ENCODE measurements at places on chromosomes 16 and 17.

DNA sequence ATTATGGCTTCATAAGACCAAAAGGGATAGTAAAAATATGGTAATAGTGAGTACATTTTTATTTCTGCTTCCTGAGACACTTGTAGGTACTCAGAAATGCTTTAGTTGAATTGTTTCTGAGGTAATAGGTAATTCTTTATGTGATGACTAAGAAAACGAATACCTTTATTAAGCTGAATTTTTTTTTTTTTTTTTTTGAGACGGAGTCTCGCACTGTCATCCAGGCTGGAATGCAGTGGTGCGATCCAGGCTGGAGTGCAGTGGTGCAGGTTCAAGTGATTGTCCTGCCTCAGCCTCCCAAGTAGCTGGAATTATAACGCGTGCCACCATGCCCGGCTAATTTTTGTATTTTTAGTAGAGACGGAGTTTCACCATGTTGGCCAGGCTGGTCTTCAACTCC, 1.9 kb downstream of the RAD51C start:
- no peak for DNase-seq

DNA sequence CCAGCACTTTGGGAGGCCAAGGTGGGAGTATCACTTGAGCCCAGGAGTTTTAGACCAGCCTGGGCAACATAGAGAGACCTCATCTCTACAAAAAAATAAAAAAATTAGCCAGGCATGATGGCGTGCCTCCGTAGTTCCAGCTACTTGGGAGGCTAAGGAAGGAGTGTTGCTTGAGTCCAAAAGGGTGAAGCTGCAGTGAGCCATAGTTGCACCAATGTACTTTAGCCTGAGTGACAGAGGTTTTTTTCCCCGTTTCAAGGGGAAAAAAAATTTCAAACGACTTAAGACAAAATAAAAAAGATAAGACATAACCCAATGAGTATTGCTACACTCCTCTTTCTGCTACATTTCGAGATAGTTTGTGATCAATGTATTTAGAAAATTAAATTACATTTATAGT, 6.8 kb downstream of the DHX8 start:
- no peak for DNase-seq

- DNase-seq = no peak
Measured at GRCh38 chr17:73058022-73058421, 34.5 kb downstream of the SLC39A11 start.

GRCh38 chr16:69618307-69618706, 52.5 kb downstream of the NFAT5 start:
- peak; percentile 13 for DNase-seq

DNA sequence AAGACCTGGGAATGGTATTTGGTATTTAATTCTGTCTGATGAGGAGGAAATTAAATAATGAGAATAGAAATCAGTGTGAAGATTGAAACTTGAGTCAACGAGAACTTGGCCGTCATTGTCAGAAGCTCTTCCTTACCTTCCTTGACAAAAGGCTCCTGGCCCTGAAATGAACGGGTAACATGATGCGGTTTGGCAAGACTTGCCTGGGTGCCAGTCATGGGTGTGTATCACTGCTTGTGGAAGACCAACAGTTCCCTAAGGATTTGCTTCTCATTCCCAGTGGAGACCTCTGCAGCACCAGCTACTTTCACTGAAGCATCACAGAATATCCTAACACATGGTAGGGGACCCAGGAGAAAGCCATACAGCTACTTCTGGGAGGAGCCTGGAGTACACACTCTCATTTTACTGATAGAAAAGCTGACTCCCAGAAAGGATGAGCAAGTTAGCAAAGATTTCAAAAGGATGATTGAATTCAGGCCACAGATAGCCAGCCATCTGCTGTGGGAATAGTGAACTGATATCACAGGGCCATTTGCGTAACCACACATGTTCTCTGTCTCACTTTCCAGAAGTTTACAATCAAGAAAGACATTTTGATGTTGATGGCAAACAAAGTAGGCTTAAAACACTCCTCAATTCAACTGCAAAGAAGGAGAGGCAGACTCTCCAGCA, 258.1 kb upstream of the SALL1 start:
- DNase-seq = peak; percentile 43

- no peak for DNase-seq
Measured at GRCh38 chr17:40538019-40538935, 27.0 kb downstream of the CCR7 start.

GRCh38 chr16:50956637-50957036, 194.4 kb downstream of the SALL1 start:
- no peak for DNase-seq

DNA sequence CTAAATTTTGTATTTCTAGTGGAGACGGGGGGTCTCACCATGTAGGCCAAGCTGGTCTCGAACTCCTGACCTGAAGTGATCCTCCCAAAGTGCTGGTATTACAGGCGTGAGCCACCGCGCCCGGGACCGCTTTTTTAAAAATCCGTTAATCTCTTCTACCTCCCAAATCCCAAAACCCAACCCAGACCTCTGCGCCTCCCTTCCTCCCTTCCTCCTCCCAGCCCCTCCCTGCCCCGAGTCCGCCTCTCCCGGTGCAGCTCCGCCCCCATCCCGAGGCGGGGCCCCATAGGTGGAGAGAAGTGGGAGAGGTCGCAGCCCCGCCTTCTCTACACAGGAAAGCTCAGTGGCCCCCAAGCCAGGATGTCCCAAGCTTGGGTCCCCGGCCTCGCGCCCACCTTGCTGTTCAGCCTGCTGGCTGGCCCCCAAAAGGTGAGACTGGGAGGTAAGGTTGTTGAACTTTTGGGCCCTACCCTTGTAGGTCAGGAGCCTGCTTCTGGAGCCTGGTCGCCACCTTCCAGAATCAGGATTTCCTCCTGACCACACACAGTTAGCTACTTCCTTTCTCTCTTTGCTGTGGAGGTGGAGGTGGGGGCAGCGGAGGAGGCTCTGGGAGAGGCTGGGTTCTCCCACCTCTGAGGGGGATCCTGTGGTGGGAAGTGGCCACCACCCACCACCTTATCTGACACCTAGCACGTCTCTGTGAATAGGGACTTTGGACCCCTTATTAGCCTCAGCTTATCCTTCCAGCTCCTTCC, at the start of gene TMEM92:
Gene TMEM92 (plus strand): TSS at position 325 of the 755 bp plus-strand sequence. CDS start 36 bp downstream, at position 361.
- DNase-seq = no peak

DNA sequence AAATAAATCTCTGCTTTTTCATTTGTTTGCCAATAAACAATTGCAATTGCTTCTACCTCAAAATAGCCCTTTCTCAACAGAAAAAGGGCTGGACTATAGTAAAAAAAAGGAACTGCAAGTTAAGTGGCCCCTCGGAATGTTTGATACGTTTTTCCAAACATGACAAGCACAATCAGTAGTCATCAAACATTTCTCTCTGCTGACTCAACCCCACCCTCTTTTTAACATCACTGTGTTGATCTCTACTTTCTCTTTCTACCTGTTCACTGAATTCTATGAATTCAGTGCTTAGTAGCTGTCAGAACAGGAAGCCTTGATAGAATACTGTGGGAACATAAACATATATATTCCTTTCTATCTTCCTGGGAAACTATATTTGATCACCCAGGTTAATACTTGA, 116.5 kb upstream of the AXIN2 start:
- DNase-seq = peak; percentile 20

- DNase-seq = peak; percentile 89
Measured at GRCh38 chr17:43021741-43022512, at the start of gene VAT1. VAT1 (minus strand) TSS chr17:43022385; CDS start chr17:43022322, 63 bp downstream.

GRCh38 chr17:8700546-8700945, 44.1 kb downstream of the CCDC42 start:
- no peak for DNase-seq

- no peak for DNase-seq
Measured at GRCh38 chr17:76868669-76869495, 678 bp downstream of the MGAT5B start.

DNA sequence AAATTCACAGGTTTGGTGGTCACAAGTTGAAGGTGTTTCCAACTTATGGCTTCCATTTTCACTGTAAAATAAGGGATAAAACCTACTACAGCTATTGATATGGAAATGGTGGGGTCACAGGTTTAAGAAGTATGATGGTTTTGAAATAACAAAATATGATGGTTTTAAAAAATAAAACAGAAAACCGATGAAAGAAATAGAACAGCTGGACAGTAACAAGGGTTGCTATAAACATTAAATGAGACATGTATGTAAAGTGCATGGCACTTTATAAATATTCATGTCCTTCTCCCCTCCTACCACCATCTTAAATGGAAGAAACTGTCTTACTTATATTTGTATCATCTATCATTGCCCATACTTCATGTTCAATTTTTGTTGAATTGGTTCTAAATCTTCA, 31.3 kb downstream of the ASPA start:
- DNase-seq = no peak

- DNase-seq = no peak
Measured at GRCh38 chr16:72112452-72112792, 18.8 kb downstream of the DHX38 start.

DNA sequence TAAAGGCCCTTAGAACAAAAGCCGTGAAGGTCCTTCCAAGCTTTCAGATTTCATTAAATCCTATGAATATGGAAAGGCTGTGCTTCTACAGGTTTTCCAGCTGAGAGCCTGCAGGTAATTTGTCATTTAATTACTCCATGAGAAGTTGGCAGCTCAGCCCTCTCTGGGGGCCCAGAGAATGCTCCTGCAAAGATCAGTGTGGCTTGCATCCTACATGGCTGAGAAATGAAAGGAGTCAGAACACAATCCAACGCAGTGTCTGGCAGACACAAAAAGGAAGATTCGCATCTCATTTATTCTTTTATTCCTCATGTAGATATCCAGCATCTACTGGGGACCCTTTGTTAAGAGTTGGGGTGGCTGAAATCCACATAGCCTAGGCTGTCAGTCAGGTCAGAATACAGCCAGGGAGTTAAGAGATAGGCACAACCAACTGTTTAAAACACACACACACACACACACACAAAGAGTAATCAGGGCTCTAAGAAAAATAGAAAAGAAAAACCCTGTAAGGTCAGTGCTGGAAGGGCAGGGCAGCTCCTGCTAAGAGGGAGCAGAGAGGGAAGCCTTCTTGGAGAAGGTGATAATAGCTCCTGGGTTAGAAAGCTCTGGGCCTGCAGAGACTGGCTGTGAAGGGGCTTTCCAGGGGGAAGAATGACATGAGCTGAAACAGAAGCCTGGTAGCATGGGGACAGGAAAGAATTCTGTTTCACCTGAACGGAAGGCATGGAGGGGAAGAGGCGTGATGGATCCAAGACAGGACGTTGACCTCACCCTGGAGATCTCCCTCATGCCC, 46.9 kb upstream of the WSCD1 start:
- DNase-seq = no peak

DNA sequence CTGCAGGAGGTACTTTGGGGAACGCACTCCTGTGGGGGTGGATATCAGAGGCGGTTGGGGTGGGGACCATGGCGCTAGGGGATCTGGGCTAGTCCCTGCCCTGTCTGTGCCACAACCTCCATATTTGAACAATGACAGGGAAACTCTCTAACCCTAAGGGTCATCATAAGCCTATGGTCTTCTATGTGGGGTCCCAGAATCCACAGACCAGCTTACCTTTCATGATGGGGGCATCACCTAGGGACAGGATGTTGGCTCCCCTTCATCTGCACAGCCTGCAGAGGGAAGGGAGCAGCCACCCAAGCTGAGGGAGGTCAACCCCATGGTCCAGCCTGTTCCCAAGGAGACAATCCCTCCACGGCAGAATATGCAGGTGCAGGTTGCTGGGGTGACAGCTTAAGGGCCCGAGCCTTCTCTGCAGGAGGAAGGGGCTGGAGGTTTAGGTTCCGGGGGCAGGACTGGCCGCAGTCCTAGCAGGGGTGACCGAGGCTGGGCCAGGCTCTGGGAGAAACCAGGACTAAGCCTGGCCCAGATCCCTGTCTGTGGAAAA, 1.7 kb downstream of the ORAI3 start:
- DNase-seq = no peak

GRCh38 chr17:27242951-27243350, 51.0 kb upstream of the WSB1 start:
- no peak for DNase-seq

- DNase-seq = no peak
Measured at GRCh38 chr17:72363089-72363610, 242.3 kb downstream of the SOX9 start.

- no peak for DNase-seq
Measured at GRCh38 chr16:19284207-19284606, 1.3 kb upstream of the CLEC19A start.

- DNase-seq = peak; percentile 71
Measured at GRCh38 chr17:73071066-73071999, 21.2 kb downstream of the SLC39A11 start.

DNA sequence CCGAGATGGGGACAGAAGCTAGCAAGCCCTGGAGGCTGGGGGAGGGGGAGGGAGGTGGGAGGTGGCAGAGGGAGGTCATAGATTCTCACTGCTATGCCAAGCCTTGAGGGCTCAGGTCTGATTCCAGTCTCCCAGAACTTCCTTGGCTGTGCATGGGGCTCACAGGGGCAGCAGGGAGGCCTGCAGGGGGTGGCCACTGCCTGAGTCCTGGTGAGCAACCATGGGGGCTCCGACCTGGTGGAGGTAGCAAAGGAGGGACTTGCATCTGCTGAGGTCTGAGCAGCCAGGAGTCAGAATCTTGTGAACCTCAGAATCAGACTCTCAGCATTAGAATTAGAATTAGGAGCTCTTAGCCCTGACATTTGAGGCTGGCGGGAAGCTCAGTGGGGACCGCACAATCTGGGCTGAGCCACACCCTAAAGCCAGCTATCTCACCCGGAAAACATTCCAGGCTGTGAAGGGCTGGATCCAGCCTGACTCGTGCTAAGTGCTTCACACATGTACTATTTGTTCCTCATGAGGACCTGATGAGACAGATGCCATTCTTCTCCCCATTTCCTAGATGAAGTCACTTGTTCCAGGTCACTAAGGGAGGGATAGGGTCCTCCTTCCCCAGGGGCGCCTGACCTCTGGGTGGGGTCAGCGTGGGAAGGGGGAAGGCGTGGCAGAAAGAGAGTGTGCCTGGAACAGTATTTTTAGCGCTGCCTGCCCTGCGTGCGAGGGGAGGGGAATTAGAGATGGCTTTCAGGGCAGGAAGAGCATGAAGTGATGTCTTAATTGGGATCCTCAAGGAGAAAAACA, 17.3 kb upstream of the KCNJ12 start:
- DNase-seq = peak; percentile 69

DNA sequence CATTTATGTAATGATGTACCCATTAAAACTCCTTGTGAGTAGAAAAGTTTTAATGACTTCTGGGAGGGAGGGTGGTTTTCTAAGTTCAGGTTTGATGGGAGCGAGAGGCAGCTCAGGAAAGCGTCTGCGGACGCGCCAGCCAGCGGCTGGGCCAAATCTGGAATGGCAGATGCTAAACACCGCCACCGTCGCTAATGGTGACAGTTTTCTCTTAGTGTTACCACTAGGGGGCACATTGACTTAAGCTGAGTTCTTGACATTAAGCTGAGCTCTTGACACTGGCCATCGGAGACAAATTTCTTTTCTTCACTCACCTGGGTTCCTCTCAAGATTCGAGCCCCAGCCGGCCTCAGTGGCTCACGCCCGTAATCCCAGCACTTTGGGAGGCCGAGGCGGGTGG, 6.7 kb downstream of the TRPV1 start:
- DNase-seq = no peak

GRCh38 chr17:57242148-57242547, 14.2 kb upstream of the MSI2 start:
- no peak for DNase-seq
